ENCODE measurements at places on chromosomes 1 and 21. TPM values are rescaled to one million over a fixed set of nuclear protein-coding genes. Genes with fewer than 3 reads are reported as not detected.

DNA sequence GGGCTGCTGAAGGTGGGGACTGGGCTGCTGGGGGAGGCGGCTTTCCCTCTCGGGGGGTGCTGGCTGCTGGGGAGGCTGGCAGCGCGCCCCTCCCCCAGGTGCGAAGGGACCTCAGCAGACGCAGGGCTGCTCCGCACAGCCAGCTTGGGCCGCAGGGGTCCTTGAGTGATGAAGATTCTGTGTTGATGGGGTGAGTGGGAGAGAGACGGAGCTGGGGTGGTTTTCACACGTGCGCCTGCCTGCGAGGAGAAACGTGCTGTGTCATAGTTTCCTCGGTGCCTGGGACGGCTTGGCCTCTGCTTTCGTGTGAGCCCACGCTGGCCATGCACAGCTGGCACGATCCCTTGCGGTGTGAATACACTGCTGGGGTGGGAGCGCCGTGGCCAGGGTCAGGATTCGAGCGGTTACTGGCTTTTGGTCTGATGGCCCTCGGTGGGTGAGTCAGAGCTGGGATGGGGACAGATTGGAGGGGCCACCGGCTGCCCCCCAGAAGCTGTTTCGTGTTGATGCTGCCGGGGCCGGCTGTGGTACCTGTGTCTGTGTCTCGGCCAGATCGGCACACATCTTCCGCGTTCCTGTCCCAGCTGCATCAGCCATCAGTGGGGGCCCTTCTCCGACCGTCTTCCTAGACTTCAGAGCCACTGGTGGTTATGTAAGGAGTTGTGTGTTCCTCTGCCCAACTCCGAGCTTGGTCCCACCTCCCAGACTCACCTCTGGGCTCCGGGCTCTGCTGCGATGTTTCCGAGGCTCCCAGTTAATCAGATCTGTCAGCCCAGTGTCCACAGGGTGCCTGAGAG is 24.9 kb downstream of the PRKCZ start:
- H3K4me1 ChIP-seq = peaks cover 10% of the 10 kb centered on the region
- no peak overlapping the region for H3K4me3 ChIP-seq
- DNase-seq = no peak
- H3K36me3 ChIP-seq = no peaks in the 10 kb centered on the region

DNA sequence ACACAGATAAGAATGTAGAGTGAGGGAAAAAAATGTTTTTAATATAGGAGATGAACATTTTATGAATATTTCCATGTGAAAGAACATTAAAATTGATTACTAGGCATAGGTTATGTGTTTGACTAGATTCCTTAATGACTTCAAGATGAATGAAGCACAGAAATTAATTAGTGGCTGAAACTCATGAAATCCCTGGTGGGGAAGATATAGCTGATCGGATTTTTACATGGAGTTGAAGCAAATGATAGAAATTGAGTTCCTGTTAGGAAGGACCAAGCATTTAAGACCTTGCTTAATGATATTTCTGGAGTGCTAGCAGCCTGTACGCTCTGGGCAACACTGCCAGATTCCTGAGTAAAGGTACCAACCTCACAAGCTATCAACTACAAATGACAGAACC is 68.9 kb upstream of the IVNS1ABP start:
- H3K4me3 ChIP-seq = no peak overlapping the region
- no peaks in the 10 kb centered on the region for H3K36me3 ChIP-seq
- H3K27ac ChIP-seq = no peak overlapping the region
- H3K4me1 ChIP-seq = no peaks in the 10 kb centered on the region
- no peaks in the 10 kb centered on the region for H3K27me3 ChIP-seq
- no peak for DNase-seq

DNA sequence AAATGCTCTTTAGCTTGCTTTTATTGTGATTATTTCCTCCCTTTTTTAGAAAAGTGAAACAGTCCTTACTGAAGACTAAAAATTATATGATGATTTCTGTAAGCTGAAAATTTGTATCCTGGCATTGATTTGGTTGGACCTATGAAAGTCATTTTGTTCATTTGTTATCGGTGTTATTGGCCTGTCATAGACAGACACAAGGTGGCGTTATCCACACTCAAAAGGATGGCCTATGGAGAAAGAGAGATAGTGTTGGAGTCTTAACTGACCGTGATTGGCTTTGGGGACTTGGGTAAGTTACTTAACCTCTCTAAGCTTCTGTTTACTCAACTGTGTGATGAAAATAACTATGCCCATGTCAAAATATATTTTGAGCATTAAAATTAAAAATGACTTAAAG is 203.6 kb upstream of the CHODL start:
- H3K4me3 ChIP-seq = no peak overlapping the region
- H3K27me3 ChIP-seq = no peaks in the 10 kb centered on the region
- H3K27ac ChIP-seq = no peak overlapping the region
- no peaks in the 10 kb centered on the region for H3K36me3 ChIP-seq
- no peaks in the 10 kb centered on the region for H3K4me1 ChIP-seq

- H3K27ac ChIP-seq = no peak overlapping the region
- H3K4me1 ChIP-seq = no peaks in the 10 kb centered on the region
- no peaks in the 10 kb centered on the region for H3K27me3 ChIP-seq
- no peak for DNase-seq
Measured at GRCh38 chr1:181423301-181423918, 59.9 kb upstream of the CACNA1E start.

DNA sequence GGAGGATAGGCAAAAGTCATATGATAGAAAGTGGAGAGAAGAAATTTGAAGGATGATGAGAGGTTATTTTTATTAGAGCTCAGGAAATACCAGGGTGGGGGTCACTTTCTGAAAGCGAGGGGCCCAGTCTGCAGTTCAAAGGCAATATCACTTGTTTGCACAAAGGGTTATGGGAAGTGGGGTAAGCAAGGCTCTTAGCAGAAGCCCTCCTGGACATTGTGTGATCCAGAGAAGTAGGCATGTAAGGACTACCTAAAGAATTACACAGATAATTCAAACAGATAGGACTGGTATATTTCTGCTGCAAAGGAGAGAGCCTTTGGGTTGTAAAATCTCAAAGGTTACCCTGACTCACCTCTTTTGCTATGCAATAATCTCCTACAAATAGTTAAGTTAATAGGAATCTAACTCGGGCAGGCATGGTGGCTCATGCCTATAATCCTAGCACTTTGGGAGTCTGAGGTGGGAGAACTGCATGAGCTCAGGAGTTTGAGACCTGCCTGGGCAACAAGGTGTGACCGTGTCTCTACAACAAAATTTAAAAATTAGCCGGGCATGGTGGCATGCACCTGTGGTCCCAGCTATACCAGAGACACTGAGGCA is 25.2 kb upstream of the PRRC2C start:
- no peak overlapping the region for H3K27ac ChIP-seq
- H3K36me3 ChIP-seq = no peaks in the 10 kb centered on the region
- DNase-seq = no peak
- no peak overlapping the region for H3K4me3 ChIP-seq

GRCh38 chr1:191261111-191261510 is 783.4 kb upstream of the BRINP3 start:
- H3K36me3 ChIP-seq = no peaks in the 10 kb centered on the region
- DNase-seq = no peak
- no peak overlapping the region for H3K27ac ChIP-seq
- no peaks in the 10 kb centered on the region for H3K4me1 ChIP-seq
- no peaks in the 10 kb centered on the region for H3K27me3 ChIP-seq

- no peak overlapping the region for H3K4me3 ChIP-seq
- no peaks in the 10 kb centered on the region for H3K4me1 ChIP-seq
- no peak for DNase-seq
- H3K36me3 ChIP-seq = no peaks in the 10 kb centered on the region
- no peaks in the 10 kb centered on the region for H3K27me3 ChIP-seq
- H3K27ac ChIP-seq = no peak overlapping the region
Measured at GRCh38 chr1:67224856-67225255, 58.6 kb downstream of the IL23R start.

GRCh38 chr1:3683992-3684391 is 31.7 kb downstream of the TP73 start:
- no peak overlapping the region for H3K4me3 ChIP-seq
- no peak for DNase-seq
- no peaks in the 10 kb centered on the region for H3K27me3 ChIP-seq
- H3K4me1 ChIP-seq = no peaks in the 10 kb centered on the region
- no peaks in the 10 kb centered on the region for H3K36me3 ChIP-seq

DNA sequence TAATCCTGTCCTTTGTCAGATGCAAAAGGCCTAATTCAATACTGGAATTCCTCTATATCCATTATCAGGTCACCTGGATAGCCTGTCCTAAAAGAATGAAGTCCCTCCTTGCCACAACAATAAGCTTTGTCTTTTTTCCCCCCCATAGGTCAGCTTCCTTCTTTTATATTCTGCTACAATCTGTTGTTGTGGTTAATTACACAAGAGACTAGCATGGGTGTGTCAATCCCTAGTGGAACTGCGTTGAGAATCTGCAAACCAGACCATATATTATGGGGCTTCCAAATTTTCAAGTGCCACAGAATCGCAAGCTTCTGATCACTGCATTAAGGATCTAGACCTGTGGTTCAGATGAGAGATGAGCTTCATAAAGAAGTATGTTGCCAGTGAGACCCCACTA is 349.6 kb downstream of the SMYD3 start:
- no peak for DNase-seq
- no peak overlapping the region for H3K27ac ChIP-seq
- peaks cover 13% of the 10 kb centered on the region for H3K4me1 ChIP-seq

- no peaks in the 10 kb centered on the region for H3K36me3 ChIP-seq
- no peak overlapping the region for H3K4me3 ChIP-seq
- no peak for DNase-seq
- no peak overlapping the region for H3K27ac ChIP-seq
- H3K27me3 ChIP-seq = no peaks in the 10 kb centered on the region
- H3K4me1 ChIP-seq = no peaks in the 10 kb centered on the region
Measured at GRCh38 chr1:245377854-245378253, 223.1 kb downstream of the KIF26B start.

DNA sequence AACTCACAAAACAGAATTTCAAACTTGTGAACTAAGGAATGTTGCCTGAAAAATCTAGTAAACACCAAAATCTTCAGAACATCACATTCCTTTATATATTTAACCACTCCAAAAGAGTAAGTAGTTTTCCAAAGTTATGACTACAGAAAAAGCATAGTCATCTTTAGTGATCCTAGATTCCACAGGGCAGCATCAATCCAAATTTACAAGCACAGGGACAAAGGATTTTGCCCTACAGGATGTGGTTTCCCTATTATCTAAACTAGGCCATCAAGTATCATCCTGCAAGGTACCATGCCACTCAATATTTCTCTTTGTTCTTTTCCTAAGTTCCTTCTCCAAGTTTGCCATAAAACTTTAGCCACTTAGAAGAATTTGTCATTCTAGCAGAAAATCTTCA is 33.0 kb downstream of the COP1 start:
- no peak overlapping the region for H3K27ac ChIP-seq
- DNase-seq = no peak
- no peaks in the 10 kb centered on the region for H3K27me3 ChIP-seq
- no peaks in the 10 kb centered on the region for H3K4me1 ChIP-seq

DNA sequence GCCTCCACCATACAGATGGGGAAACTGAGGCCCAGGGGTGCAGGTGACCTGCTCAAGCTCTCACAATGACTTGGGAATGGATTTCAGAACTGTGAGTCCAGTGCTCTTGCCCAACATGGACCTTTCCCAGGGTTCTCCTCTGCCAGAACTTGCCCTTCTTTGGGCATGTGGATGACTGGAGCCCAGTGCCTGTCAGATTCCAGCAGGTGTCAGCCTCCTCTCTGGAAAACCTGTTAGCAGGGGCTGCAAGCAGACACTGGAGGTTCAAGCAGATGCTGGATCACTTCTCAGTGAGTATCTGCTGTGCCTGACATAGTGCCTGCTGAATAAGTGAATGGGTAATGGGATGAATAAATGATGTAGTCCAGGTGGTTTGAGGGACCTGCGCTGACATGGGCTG is 314.2 kb upstream of the POU3F1 start:
- no peaks in the 10 kb centered on the region for H3K27me3 ChIP-seq
- H3K36me3 ChIP-seq = no peaks in the 10 kb centered on the region
- DNase-seq = no peak
- no peak overlapping the region for H3K4me3 ChIP-seq
- H3K27ac ChIP-seq = no peak overlapping the region
- H3K4me1 ChIP-seq = no peaks in the 10 kb centered on the region

- H3K27me3 ChIP-seq = no peaks in the 10 kb centered on the region
- no peak overlapping the region for H3K27ac ChIP-seq
- H3K4me1 ChIP-seq = no peaks in the 10 kb centered on the region
- H3K4me3 ChIP-seq = no peak overlapping the region
Measured at GRCh38 chr1:244221991-244222390, 170.9 kb downstream of the ZBTB18 start.

- H3K27me3 ChIP-seq = no peaks in the 10 kb centered on the region
- peaks cover 67% of the 10 kb centered on the region for H3K4me1 ChIP-seq
- no peak overlapping the region for H3K4me3 ChIP-seq
- DNase-seq = no peak
Measured at GRCh38 chr1:164630626-164631396, 71.8 kb downstream of the PBX1 start.

GRCh38 chr1:175794586-175794985 is 51.2 kb upstream of the TNR start:
- no peak overlapping the region for H3K4me3 ChIP-seq
- H3K27ac ChIP-seq = no peak overlapping the region
- no peaks in the 10 kb centered on the region for H3K27me3 ChIP-seq
- H3K36me3 ChIP-seq = no peaks in the 10 kb centered on the region
- no peaks in the 10 kb centered on the region for H3K4me1 ChIP-seq

- H3K36me3 ChIP-seq = no peaks in the 10 kb centered on the region
- H3K4me3 ChIP-seq = no peak overlapping the region
- no peaks in the 10 kb centered on the region for H3K27me3 ChIP-seq
- H3K27ac ChIP-seq = no peak overlapping the region
- H3K4me1 ChIP-seq = peaks cover 40% of the 10 kb centered on the region
Measured at GRCh38 chr21:42007356-42007940, 2.7 kb downstream of the ZBTB21 start.

- no peak overlapping the region for H3K27ac ChIP-seq
- no peaks in the 10 kb centered on the region for H3K36me3 ChIP-seq
- no peak for DNase-seq
Measured at GRCh38 chr1:2127187-2128145, 67.1 kb downstream of the FAAP20 start.

- H3K27me3 ChIP-seq = no peaks in the 10 kb centered on the region
- DNase-seq = no peak
- peak overlapping the region; percentile 70 for H3K27ac ChIP-seq
- peaks cover 60% of the 10 kb centered on the region for H3K4me1 ChIP-seq
Measured at GRCh38 chr1:10775763-10776162, 20.7 kb downstream of the CASZ1 start.

DNA sequence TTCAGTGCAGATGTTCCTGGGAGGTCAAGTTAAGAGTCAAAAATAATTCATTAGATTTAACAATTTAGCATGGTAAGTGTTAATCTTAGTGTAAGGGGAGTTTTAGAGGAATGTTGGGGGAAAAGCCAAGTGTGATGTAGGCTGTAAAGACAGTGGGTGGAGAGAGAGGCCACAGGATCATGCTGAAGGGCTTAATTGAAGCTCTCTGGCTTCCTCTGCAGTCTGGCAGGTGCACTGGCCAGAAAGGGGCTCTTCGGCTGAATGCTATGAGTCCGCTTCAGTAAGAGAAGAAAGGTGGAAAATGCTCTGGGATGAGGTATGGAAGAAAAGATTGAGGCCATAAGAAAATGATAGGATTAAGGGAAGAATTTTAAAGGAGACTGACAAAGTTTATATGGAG is 3.0 kb downstream of the BRDT start:
- H3K27ac ChIP-seq = no peak overlapping the region
- DNase-seq = no peak
- H3K36me3 ChIP-seq = no peaks in the 10 kb centered on the region
- no peak overlapping the region for H3K4me3 ChIP-seq
- H3K4me1 ChIP-seq = no peaks in the 10 kb centered on the region

SELL gene
- total RNA-seq = not detected

C1orf21 gene
- 24.1 TPM for total RNA-seq

RHD gene
- total RNA-seq = not detected

KRTAP7-1 gene
- not detected for total RNA-seq

CASZ1 gene
- total RNA-seq = 30.7 TPM

C1orf116 gene
- 11.8 TPM for total RNA-seq

FAM151A gene
- not detected for total RNA-seq
